Stimulated activated CD4-positive, alpha-beta T cell treated with anti-CD3 and anti-CD28 coated beads, Interleukin-4, amount 100 ng/mL, for 1 hour (primary cell): ENCODE measurements at places on chromosomes 6 and 20.

- no peak for DNase-seq
Measured at GRCh38 chr6:5705252-5705651, 301.5 kb downstream of the NRN1 start.

- no peak for DNase-seq
Measured at GRCh38 chr20:37941332-37941731, 38.4 kb downstream of the VSTM2L start.

GRCh38 chr6:21381331-21381963, 212.1 kb upstream of the SOX4 start:
- no peak for DNase-seq

GRCh38 chr6:149064001-149064659, 253.4 kb upstream of the TAB2 start:
- no peak for DNase-seq

DNA sequence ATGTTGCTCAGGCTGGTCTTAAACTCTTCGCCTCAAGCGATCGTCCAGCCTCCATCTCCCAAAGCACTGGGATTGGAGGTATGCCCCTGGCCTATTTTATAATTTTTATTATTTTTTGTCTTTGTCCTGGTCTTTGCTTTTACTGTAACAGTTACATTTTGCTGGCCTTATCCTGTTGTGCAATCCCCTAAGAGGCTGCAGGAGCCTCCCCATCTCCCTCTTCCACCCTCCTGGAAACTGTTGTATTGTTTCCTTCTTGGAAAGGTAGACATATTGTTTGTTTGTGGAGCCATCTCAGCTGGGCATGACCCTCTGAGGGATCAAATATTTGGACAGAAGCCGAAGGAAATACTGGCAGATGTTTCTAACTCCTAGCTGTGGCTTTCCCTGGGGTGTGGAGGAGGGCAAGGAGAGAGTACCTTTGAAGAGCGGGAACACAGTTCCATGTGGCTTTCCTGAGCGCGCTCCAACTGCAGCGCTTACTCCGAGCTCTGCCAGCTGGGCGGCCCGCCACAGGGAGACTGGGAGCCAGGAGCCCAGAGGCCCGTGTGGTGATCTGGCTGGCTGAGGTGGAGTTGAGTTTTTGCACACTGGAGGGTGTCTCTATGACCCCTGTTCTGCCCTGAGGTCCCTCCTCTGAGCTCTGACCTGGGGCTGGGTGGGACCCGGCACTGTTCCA, 4.9 kb downstream of the MAPK13 start:
- no peak for DNase-seq

DNA sequence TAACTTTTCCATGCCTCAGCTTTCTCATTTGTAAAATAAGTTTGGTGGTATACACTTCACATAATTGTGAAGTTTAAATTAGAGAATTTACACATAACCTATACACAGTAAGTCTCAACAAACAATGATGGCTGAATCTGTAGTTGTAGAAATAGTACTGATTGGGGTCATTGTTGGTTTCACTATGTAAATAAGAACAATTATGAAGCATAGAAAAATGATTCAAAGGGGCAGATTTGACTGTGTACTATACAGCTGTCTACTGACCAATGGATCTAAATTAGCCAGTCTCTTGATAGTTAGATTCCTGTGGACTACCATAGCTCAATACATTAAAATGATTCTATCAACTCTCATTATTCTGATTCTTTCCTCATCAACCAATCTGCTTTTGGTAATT, 181.1 kb upstream of the STXBP5 start:
- no peak for DNase-seq

DNA sequence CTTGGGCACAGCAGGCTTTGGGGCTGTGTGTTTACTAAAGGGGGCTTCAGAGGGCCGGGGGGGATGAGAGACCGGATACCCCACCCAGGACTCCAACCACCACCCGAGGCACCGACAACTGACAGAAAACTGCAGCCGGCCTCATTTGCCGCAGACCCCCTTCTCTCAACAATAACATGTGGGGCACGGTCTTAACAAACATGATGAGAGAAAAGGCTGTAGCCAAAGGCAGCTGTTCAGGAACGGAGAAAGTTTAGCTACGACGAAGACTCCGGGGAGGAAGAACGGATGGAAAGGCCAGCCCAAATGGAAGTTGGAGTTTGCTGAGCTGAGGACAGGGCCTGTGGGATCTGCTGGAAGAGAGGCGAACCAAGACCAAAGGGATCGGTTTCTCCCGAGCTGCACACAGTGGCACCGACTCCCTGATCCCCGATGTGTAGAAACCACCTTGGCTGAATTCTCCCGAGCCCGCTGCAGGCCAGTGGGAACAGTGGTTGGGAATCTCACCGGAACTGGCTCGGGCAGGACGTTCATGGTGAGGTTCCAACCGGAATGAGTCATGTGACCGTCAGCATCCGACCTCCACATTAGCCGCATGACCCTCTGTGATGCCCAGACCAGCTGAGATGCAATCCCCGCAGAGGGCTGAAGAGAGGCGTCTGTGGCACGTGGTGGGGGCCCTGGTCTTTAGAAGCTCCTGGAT, 359.3 kb downstream of the TAF4 start:
- DNase-seq, result no peak

DNA sequence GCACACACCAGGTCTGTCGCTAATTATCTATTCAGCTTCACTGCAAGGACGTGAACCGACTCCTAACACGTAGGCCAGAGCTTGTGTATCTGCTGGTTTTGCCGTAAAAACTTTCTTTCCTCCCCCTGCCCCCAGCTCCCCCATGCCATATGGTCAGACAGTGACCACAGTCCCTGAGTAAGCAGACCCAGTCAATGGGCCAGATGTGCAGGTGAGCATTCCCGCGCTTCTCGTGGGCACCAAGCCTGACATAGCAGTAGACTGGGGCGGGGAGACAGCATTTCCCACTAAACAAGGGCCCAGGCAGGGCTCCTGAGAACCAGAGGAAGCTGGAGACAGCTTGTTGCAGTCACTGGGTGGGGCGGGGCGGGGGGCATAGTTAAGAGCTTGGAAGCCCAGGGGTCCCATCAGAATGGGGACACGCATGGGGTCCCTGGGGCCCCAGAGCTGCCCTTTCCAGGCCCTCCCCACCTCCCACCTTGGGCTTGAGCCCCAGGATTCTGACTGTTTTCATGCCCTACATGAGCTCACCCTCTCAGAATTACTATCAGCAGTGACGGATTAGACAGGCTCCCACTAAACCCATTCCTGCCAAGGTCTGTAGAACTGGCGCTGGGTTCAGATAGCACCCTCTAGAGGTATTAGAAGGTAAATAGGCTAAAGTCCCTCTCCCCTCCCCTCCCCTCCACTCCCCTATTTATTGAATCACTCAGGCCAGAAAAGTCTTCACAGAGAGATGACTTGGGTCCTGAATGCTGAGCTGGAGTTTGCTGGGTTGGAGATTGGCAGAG, 51.8 kb downstream of the CDH26 start:
- no peak for DNase-seq
